Cardiac septum (tissue), 1 donor: ENCODE measurements at places on chromosomes 6 and 20. TPM values are rescaled to one million over a fixed set of nuclear protein-coding genes. Genes with fewer than 3 reads are reported as not detected.

The PGBD1 gene
- total RNA-seq, result 3.8 TPM

The LST1 gene
- total RNA-seq, result 5.4 TPM

The TMX4 gene
- 91.1 TPM for total RNA-seq

The SCP2D1 gene
- not detected for total RNA-seq

The PTPRT gene
- 0.03 TPM for total RNA-seq

The MTFR2 gene
- total RNA-seq, result not detected

The VSX1 gene
- 0.54 TPM for total RNA-seq

The TPBG gene
- total RNA-seq, result 4.9 TPM

The TNNC2 gene
- total RNA-seq, result not detected

The AMD1 gene
- 46.0 TPM for total RNA-seq

The SYNJ2 gene
- total RNA-seq, result 24.0 TPM

The OR2H2 gene
- total RNA-seq, result not detected

The BTN1A1 gene
- not detected for total RNA-seq

The TUBB1 gene
- 0.54 TPM for total RNA-seq

The BPIFB1 gene
- not detected for total RNA-seq

The GMPR gene
- total RNA-seq, result 71.0 TPM

The ZNF217 gene
- total RNA-seq, result 10.7 TPM

The RXRB gene
- total RNA-seq, result 33.5 TPM

The PREP gene
- 26.2 TPM for total RNA-seq

The MYBL2 gene
- total RNA-seq, result 0.13 TPM

The KATNA1 gene
- total RNA-seq, result 13.1 TPM

The COQ3 gene
- total RNA-seq, result 20.7 TPM

The PAK5 gene
- not detected for total RNA-seq

The C20orf144 gene
- not detected for total RNA-seq

The TENT5A gene
- total RNA-seq, result 35.2 TPM

The GSTA2 gene
- not detected for total RNA-seq

The SLC17A3 gene
- not detected for total RNA-seq

The HLA-C gene
- 237 TPM for total RNA-seq

The NKAIN4 gene
- not detected for total RNA-seq

The HCK gene
- total RNA-seq, result 5.5 TPM

The C6orf58 gene
- not detected for total RNA-seq

The PI3 gene
- total RNA-seq, result 0.62 TPM

The RHAG gene
- not detected for total RNA-seq

The WFDC12 gene
- total RNA-seq, result not detected

The SMIM8 gene
- total RNA-seq, result 17.2 TPM

The ETV7 gene
- total RNA-seq, result 0.13 TPM

The DCDC2 gene
- total RNA-seq, result 0.08 TPM

The ATP6V1G2 gene
- total RNA-seq, result 2.6 TPM

The CTCFL gene
- not detected for total RNA-seq

The CALHM6 gene
- total RNA-seq, result 0.97 TPM

The MYCT1 gene
- total RNA-seq, result 9.6 TPM

The KCNK15 gene
- 0.97 TPM for total RNA-seq

The TRMT11 gene
- total RNA-seq, result 13.3 TPM

The GPR6 gene
- not detected for total RNA-seq

The SAPCD1 gene
- total RNA-seq, result 0.86 TPM

The PRRT1 gene
- total RNA-seq, result 0.83 TPM

The HLA-DOA gene
- 1.6 TPM for total RNA-seq

The CYP24A1 gene
- total RNA-seq, result not detected

The TINAG gene
- total RNA-seq, result 0.70 TPM

The ZNF322 gene
- total RNA-seq, result 15.3 TPM

The ENPP3 gene
- total RNA-seq, result 0.16 TPM

The PNLDC1 gene
- not detected for total RNA-seq

The ZBTB12 gene
- 5.2 TPM for total RNA-seq

The DNMT3B gene
- 0.62 TPM for total RNA-seq

The SLC26A8 gene
- 0.13 TPM for total RNA-seq

The ZFP64 gene
- total RNA-seq, result 6.3 TPM

The GPR63 gene
- total RNA-seq, result 1.8 TPM

The COL9A1 gene
- 2.6 TPM for total RNA-seq

The ELOVL4 gene
- total RNA-seq, result 0.35 TPM

The COL19A1 gene
- total RNA-seq, result 3.3 TPM
